ENCODE measurements at places on chromosomes 5 and 9. TPM values are rescaled to one million over a fixed set of nuclear protein-coding genes. Genes with fewer than 3 reads are reported as not detected.
A peak's percentile ranks its signal among the peaks of the same experiment; 100 is the strongest.

STXBP1 gene
- 27.3 TPM for total RNA-seq

CD274 gene
- total RNA-seq, result 32.4 TPM

DNA sequence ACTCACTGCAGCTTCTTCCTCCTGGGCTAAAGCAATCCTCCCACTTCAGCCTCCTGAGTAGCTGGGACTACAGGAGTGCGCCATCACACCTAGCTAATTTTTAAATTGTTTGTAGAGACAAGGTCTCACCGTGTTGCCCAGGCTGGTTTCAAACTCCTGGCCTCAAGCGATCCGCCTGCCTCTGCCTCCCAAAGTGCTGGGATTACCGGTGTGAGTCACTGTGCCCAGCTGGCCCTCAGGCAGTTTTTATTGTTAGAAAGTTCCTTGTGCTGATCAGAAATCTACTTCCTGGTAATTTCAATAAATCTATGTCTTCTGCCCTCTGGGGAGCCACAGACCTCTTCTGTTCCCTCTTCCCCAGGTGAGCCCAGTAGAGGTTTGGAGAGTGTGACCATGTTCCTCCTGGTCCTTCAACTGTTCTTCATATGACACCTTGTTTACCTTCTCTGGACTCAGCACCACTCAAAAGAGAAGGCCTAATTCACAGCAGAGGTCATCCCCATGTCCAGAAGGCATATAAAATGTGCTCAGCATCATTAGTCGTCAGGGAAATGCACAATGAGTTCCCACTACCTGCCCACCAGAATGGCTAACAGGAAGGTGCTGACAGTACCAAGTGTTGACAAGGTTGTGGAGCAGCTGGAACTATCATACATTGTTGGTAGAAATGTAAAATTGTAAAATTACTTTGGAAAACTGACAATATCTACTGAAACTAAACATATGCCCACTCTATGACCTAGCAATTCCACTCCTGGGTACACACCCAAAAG lies 10.4 kb downstream of the TMOD1 start:
- DNase-seq, result peak; percentile 29

DNA sequence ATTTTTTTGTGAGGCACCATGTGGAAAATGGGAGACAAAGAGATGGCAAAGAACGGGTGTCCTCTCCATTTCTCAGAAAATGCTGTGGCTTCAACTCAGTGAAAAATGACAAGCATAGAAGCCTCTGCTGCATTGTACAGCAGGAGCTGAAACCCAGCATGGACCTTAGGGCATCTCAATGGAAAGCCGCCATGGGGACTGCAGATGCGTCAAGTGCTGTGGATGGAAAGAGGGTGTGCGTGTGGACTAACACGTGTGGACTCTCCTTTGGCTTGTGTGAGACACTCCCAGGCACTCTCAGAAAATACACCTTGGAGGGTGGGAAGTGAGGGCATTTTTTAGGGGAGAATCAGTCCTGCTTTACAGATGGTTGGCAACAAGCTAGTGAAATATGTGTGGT lies 2.2 kb upstream of the GLRX start:
- no peak for DNase-seq

DNA sequence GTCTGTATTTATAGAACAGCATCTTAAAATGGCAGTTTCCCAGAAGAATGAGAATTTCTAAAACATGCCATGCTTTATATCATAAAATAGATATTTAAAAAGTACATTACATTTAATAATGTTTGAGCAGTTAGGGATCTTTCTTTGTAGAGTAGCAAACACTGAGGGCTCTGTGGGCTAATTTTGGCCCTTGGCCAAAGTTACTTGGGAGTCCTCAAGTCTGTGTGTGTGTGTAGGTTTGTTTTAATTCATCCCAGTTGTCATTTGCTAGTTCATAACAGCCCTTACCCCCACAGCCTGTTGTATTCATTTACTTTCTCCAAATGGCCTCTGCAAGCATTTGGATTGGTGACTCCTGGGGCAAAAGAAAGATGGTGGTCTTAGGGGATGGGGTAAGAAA lies 576.4 kb upstream of the SGCD start:
- DNase-seq, result no peak

- DNase-seq, result peak; percentile 88
Measured at GRCh38 chr9:111937781-111938426, 41.3 kb downstream of the UGCG start.

DNA sequence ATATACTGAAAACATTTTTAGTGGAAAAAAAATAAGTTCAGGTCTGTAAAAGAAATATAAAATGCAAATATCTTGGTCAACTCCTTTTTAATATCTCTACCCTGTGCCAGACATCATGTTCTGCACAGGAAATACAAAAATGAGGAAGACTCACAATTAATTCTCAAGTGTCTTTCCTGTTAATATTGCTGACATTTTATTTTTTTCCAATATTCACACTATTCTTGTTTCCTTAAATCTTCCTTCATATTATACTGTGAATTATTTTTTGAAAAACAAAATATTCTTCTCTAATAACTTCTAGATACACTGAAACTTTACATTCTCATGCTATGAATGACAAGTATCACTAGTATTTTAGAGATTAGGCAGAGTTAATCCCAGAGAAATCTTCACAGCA lies 334.7 kb upstream of the FTMT start:
- DNase-seq, result no peak

- DNase-seq, result no peak
Measured at GRCh38 chr9:78676009-78676408, 379.1 kb downstream of the PSAT1 start.

GRCh38 chr9:124012368-124013301 lies 1.1 kb downstream of the LHX2 start:
- DNase-seq, result no peak

DNA sequence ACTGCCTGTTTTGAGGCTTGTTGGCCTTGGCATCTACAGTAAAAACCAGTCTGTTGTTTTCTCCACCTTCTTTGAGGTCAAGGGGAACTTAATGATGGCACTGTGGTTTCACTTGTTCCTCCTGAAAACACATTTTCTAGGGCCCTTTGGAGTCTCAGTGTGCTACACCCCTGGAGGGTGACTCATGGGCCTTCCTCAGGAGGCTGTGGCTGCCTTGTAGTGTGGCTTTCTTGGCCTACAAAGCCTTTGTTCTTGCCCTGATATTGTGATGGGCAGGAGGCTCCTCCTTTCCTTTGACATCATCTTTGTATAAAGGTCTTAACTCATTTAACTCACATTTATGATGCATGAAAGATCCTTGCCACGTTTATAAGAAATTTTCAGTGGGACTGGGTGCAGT lies 56.3 kb upstream of the GPBP1 start:
- DNase-seq, result peak; percentile 75

DNA sequence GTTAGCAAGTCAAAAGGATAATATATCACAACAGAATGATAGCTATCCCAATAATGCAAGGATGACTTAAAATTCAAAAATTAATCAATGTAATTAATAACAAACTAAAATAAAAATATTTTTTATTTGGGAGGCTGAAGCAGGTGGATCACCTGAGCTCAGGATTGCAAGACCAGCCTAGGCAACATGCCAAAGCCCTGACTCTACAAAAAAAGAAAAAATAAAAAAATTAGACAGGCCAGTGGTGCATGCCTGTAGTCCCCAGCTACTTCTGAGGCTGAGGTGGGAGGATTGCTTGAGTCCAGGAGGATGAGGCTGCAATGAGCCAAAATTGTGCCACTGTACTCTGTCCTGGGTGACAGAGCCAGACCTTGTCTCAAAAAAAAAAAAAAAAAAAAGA lies 399.3 kb downstream of the ADGRV1 start:
- DNase-seq, result no peak
